Activated naive CD4-positive, alpha-beta T cell treated with anti-CD3 and anti-CD28 coated beads, Interleukin-2, amount 10 ng/mL, durations not matched to agents 7 days and 5 days (primary cell): ENCODE measurements at places on chromosomes 2 and 18.

DNA sequence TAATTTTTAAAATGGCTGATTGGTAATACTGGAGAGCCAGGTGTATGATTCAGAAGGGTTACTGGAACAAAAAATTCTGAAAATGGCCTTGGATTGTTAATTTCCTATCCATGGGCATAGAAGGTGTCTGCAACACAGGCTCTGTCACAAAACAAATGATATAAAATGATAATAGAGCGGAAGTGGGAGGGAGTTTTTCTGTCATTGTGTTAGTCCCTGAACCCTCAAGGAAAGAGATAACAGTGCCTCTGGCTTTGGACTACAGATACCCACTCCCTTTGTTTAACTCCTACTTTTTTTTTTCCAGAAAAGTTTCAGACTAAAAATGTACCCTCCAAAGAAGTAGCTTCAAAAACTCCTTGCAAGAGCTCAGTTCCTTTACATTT is 28.0 kb upstream of the YES1 start:
- DNase-seq = no peak

- DNase-seq = no peak
These were observed 113.5 kb upstream of the NEDD4L start for GRCh38 chr18:57930476-57930875.

DNA sequence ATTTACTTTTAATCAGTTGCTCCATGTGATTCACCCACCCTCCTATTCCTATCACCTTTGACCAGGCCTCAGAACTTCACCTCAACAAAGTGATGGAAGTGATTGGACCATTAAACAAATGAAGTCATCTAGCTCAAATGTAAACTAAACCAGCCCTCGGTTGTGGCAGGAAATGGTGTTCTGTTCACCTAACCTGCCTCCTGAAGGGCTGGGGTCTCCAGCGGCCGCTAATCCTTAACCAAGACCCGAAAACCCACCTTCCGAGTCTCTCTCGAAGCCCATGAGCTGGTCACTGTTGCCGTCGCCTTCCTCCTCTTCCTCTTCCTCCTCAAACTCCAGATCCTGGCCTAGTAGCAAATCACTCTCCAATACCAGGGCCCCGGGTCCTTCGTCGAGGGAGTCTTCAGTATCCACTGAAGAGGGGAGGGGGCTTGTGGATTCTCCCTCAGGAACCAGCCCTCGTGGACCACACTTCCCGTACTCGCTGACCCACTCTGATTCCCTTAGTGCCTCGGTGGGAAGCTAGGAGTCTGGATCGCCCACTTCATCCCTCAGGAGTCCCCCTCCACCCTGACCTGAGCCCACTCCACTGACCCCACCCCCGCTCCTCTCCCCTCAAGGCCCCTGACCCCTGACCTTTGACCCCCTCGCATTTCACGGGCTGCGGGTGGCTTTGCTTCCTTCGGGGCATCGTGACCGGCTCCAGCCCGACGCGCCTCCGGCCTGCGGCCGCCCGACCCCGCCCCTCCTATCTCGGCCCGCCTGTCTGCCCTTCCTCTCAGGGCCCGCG is 503 bp downstream of the ZNF513 start:
- DNase-seq = peak; percentile 79

DNA sequence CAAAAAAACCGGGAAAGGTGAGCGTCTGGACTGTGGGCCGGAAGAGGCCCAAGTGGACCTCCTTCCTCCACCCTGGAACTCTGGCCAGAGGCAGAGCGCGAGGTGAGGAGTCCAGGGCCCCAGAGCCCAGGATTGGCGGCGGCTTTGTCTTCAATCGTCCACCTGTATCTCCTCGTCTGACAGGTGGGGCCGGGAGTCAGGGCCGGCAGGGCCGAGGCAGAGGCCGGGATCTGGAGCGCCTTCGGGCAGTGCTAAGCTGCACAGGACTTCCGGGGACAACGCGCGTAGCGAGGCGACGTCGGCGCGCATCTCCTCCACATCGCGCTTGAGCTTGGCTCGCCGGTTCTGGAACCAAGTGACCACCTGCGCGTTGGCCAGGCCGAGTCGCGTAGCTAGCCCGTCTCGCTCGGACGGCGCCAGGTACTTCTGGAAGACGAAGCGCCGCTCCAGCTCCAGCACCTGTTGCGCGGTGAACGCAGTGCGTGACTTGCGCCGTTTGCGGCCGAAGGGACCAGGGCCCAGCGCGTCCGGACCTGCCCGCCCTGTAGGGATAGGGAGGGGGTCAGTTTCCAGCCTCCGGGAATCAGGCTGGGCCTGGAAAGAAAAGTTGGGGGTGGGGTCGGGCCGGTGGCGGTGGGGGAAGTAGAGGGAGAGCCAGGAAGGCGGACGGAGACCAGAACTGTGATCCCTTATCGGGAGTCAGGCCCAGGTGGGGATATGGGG is 1.5 kb downstream of the LBX2 start:
- peak; percentile 49 for DNase-seq

GRCh38 chr2:105718846-105719481 is 25.7 kb upstream of the NCK2 start:
- DNase-seq = no peak

DNA sequence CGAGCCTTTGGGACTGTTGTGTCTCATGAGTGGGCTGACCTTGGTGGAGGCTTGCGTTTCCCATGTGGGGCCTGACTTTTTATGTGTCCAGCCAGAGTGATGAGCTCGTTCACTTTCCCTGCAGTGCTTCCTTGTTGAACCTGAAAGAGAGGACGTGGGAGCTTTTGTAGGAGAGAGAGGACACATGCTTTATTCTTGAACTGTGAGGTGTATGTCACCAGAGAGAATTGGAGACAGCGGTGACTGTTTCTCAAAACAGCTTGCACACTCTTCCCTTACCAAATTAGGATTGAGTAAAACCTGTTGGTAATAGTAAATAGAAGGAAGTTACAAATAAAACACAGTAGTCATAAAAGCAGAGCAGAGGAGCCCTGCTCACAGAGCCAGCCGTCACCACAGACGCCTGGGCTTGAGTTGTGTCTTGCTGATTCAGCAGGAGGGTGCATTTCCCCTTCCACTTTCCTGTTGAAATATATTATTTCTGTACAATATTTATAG is 60.7 kb downstream of the INPP4A start:
- DNase-seq = no peak

GRCh38 chr18:14962626-14963025 is 214.7 kb downstream of the ANKRD30B start:
- DNase-seq = no peak

DNA sequence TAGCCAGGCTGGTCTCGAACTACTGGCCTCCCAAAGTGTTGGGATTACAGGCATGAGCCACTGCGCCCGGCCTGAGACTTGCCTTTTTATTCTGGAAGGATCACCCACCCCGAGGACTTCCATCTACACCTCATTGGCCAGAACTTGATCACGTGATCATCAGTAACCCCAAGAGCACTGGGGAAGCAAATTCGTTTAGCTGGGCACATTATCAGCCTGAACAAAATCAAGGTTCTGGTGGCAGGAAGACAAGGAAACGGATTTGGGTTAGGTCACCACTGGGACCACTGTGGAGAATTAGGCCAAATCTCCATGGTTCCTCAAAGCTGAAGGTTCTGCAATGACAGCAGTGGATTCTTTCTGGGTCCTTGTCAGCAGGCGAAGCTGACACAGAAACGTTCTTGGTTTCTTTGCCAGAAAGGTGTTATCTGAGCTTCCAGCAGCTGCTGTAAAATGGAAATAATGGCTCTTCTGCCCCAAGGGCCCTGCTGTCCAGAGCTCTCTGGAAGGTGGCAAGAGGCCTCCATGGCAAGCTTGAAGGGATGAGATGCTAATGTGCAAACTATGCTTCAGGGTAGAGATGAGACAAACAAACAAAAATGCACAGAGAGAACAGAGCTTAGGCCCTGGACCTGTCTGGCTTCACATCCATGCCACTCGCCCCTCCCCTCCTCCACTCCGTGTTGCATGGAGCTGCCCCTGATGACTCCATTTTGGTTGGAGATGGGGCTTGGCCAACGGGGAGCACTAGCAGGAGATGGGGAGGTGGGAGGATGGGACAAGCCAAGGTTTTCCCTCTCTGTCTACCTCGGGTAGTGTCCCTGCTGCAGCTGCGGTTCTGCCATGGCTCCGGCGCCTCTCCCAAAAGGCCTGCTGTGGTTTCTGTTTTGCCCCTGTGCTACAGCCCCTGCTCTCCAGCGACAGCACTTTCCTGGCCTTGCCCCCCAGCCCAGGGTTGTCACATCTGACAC is 28.4 kb downstream of the TMEM177 start:
- no peak for DNase-seq

DNA sequence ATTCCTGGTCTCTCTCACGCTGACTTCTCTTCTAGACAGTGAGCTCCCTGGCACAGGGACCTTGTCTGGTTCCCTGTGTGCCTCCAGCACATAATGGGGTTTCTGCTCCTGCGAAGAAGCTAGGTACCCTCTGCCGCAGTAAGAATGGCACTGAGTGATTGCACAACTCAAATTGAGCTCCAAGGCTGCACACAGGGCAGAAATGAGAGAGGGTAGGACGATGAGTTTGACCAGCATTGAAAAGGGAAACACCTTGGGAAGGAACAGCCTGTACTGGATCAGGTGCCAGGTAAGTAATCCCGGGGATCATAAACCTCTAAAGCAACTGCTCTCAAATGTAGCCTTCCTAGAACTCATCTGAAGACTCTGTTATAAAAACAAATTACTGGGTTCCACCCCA is 21.0 kb upstream of the MSGN1 start:
- DNase-seq = no peak
